ENCODE measurements at places on chromosomes 16 and 17.

- no peak for DNase-seq
Measured at GRCh38 chr16:30615358-30616091, 5.3 kb upstream of the ZNF689 start.

DNA sequence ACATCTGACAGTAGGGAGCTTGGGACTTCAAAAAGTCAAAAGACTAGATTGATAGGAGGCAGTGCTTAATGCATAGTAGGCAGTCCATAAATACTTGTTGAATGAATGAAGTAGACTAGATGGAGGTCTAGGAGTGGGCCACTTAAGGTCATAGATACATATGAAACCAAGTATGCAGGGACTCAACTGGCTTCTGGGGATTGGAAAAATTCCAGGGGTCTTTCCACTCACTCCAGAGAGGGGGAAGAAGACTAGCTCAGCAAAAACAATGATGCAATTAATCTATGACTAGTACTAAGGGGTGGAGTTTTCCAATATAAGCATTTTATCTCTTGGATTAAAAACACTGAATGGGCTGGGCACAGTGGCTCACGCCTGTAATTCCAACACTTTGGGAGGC lies 298.3 kb upstream of the XYLT1 start:
- no peak for DNase-seq

GRCh38 chr17:40244255-40244654 lies 25.2 kb downstream of the WIPF2 start:
- no peak for DNase-seq

- no peak for DNase-seq
Measured at GRCh38 chr16:59042301-59042700, 308.2 kb upstream of the GOT2 start.

DNA sequence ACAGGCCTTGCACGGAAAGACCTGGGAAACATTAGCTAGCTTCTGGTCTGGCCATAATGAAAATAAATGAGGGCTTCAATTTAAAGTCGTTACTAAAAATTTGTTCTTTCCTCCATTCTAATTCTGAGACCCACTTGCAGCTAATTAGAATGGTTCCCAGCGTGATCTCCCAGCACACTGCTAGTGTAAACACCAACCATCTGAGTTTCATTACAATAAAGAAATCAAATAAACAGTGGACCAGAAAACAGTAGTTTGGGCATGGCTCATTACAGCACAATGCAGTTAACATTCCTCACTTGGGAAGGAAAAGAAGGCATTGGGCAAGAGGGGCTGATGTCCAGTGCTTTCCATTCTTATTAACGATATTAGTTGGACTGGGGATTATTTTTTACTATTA lies 410.9 kb upstream of the SOX9 start:
- peak; percentile 3 for DNase-seq

DNA sequence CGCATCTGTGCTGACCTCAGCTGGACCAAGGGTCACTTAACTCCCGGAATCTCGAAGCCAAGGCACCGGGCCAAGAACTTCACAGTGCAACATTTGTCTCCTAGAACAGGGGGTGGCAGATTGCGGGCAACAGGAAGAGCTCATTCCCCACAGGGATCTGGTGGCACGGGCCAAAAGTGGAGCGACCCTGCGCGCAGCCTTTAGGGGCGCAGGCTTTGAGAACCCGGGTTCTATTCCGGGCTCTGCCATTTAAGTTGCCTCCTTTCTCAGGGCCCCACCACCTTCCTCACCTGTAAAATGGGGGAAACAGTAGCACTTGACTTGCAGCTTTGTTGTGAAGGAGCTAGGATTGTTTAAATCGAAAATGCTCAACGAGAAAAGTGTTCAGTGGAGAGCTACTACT lies 651 bp downstream of the SHMT1 start:
- DNase-seq, result peak; percentile 27

- DNase-seq, result no peak
Measured at GRCh38 chr17:45780921-45781320, 3.2 kb upstream of the CRHR1 start.

DNA sequence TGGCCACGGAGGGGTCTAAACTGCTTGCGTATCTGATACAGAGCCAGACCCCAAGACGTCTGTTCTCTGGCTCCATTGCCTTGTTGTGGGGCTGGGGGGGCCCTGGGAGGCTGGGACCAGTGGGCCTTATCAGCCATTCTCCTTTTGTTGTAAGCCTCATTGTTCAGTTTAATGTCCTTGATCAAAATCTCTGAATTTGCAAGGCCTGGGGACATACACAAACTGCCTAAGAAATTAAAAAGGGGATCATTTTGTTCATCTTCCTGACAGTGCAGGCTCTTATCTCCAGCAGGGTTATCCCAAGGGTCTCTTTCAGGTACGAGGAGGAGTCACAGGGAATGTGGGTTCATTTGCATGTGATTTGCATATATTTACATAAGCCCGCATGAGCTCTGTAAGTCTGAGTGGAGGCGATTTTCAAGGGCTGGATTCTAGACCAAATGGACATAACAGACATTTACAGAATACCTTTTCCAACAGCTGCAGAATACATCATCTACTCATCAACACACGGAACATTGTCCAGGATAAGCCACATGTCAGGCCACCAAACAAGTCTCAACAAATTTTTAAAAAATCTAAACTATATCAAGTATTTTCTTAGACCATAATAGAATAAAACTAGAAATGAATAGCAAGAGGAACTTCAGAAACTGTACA lies 269.8 kb downstream of the RBFOX1 start:
- DNase-seq, result no peak

- no peak for DNase-seq
Measured at GRCh38 chr16:73253922-73254480, 206.1 kb upstream of the ZFHX3 start.

DNA sequence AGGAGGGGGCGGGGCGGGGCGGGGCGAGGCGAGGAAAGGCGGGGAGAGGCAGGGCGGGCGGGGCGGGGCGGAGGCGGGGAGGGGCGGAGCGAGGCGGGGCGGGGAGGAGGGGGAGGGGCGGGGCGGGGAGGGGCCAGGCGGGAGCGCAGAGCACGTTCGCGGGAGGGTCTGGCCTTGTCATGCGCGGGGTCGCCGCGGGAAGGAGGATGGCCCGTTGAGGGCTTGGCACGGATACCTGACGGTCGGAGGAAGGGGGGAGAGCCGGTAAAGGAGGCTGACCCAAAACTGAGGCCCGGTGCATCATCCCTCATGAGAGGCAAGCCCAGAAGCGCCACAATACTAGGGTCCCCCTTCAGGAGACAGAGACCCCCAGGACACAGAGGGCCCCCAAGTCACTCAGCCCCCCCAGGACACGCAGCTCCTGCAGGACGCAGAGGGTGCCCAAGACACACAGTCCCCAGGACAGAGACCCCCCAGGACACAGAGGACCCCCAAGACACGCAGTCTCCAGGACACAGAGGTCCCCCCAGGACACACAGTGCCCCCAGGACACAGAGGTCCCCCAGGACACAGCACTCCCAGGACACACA lies 593 bp upstream of the WDR45B start:
- DNase-seq, result peak; percentile 36

DNA sequence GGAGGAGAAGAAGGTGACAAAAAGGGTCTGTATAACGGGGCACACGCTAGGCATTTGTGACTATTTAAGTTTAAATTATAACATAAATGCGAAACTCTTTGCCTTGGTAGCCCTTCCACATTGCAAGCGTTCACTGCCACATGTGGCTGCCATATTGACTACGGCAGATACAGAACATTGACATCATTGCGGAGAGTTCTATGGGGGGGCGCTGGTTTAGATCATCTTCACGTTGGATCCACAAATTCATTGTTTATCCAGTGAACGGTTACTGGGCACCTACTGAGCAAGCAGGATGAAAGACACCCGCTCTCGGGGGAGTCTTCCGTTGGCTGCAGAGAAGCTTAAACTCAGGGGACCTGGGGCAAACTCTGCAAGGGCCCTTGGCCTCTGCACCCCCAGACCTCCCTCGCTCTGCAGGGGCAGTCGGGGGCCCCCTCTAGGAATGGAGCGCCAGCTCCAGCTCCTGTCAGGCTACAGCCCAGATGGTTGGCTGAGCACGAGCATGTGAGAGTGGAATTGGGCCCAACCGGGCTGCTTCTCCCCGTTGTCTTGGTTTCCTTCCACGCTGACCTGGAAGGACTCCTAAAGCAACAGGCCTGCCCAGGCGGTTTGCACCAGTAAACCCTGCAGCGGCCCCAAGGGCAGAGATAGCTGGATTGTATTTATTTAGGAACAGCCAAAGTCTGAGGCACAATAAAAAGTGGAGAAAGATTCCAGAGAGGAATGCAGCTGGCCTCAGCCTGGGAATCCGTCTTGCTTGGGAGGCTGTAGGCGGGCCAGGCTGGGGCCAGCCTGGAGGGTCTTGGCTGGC lies 172.2 kb downstream of the SEC14L1 start:
- DNase-seq, result peak; percentile 94

- peak; percentile 63 for DNase-seq
Measured at GRCh38 chr17:45293413-45294211, 23.2 kb downstream of the MAP3K14 start.

- peak; percentile 25 for DNase-seq
Measured at GRCh38 chr17:80663781-80664206, 119.2 kb downstream of the RPTOR start.

DNA sequence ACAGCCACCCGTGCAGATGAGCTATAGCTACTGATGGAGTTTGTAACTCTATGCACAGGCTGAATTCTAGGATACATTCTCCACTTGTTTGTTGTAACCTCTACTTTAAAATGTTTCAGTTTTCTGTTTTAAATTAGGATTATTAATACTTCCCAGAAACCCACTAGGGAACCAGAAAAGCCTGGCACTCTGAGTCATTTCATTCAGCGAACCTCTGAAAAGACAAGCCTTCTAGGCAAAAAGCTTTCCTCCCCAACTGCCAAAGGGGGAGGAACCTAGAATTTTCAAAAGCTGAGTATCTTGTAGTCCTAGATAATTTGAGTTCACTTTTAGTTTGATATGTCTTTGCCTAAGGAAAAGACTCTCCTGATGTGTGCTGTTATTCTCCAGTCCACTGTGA lies 43.2 kb downstream of the GOSR1 start:
- no peak for DNase-seq

GRCh38 chr17:38339891-38340290 lies 3.9 kb downstream of the GPR179 start:
- no peak for DNase-seq

DNA sequence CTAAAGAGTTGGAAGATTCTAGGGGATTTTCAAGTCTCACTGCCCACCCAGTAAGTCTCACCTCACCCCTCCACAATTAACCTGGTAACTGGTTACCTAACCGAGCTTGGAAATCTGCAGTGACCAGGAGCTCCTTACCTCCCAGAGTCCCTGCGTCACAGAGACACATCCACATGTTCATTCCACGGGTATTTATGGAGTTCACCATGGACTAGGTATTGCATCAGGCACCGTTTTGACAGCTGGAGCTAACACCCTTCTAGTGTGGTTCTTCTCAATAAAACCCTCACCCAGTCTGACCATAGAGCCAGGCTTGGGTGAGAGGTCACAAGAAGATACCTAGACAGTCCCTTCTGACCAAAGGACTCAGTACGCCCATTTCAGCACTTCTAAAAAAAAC lies 2.1 kb downstream of the CES5A start:
- no peak for DNase-seq

- no peak for DNase-seq
Measured at GRCh38 chr16:14011001-14011400, 60.1 kb upstream of the MRTFB start.

- no peak for DNase-seq
Measured at GRCh38 chr16:83532634-83533033, 275.1 kb upstream of the HSBP1 start.

- DNase-seq, result no peak
Measured at GRCh38 chr16:48075398-48075797, 80.4 kb downstream of the ABCC12 start.

GRCh38 chr17:72426948-72427760 lies 306.3 kb downstream of the SOX9 start:
- DNase-seq, result peak; percentile 97

GRCh38 chr17:7405350-7406234 lies 1.7 kb upstream of the TMEM256 start:
- peak; percentile 19 for DNase-seq

DNA sequence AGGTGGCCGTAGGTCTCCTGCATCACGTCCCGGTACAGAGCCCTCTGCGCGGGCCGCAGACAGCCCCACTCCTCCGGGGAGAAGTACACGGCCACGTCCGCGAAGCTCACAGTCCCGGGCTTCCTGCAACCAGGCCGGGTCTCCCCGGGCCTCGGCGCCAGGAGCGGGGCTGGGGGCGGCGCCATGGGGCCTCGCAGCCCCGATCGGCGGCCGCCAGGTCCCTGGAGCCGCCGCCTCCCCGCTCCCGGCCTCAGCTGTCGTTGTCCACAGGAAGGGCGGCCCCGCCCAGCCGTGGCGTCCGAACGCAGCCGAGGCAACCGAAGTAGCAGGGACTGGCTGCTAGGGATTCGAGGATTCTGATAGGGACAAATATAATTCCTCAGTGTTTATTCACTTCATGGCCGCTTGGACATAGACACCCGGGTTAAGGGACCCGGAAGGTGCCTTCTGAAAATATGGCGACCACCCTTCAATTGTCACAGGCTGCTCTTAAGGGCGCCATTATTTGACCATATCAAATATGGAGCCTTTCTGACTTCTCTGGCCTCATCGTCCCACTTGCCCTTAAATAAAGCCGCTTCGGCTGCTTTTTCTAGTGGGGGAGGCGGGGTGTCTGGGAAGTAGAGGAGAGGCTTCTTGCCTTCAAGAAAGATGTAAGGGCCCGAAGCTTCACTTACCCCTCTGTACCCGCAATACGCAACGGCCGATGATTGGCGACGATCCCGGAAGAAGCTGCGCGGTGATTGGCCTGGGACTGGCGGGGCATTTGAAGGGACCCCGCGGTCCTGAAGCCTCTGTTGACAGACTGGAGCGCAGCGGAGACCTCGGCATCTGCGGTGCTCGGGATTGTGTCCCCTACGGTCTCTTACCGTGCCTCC lies at the start of gene ZNF688:
ZNF688 (minus strand) TSS at position 270 of the 878 bp plus-strand sequence; CDS start at position 185, 85 bp downstream.
- DNase-seq, result peak; percentile 99

GRCh38 chr16:49277766-49278566 lies 3.7 kb downstream of the CBLN1 start:
- no peak for DNase-seq

DNA sequence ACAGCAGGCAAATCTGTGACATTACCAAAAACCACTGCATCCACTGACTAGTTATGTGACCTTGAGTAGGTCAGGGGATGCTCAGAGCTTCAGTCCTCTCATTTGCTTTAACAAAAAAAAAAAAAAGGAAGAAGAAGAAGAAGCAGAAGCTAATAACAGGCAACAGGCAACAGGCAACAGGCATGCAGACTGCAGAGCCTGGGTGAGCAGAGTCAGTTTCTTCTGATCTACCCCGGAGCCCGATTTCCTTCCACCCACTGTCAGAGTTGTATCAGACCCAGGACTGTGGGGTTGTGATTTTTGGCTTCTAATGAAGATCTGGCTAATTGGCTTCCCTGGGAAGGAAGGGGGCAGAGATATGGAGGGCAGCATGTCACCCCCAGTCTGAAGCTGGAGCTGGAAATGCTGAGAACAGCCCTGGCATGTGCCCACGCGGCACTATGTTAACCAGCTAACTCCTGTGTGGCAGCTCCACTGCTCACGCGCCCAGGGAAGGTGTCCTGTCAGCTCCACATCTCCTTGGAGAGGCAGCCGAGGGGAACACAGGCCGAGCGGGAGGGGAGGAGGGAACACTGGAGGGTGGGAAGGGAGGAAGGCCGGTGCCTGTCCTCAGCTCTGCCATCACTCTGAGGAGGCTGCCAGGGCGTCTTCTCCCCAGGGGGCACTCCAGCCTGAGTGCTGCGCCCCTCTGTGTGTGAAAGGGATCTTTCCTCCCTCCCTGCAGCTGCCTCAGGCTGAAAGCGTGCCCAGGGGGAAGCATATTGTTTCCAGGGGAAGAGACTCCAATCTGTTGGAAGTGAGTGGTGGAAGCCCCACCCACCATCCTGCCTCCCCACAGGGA lies 17.6 kb downstream of the SRCIN1 start:
- DNase-seq, result no peak
